ENCODE measurements at places on chromosomes 4 and X.

DNA sequence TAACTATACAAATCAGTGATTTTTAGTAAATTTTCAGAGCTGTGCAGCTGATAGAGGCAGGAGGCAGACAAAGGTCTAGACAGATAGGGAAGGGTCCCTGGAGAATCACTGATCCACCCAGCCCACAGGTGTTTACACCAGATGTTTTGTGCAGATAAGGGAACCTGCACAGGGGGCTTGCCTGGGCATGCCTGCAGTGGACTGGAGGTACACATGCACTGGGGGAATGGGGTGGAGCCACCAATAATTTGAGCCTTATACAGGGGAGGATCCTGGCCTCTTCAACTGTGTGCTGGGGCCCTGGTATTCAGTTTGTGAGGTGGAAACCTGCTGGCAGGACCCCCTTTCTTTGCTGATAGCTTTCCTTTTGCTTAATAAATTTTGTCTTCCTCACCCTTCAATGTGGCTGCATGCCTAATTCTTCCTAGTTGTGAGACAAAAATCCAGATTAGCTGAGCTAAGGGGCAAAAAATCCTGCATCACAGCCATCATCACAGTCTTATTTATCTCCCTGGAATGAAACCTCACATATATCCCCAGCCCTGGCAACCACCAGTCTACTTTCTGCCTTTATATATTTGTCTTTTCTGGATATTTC is 102.8 kb downstream of the KDM6A start:
- no peak for DNase-seq

DNA sequence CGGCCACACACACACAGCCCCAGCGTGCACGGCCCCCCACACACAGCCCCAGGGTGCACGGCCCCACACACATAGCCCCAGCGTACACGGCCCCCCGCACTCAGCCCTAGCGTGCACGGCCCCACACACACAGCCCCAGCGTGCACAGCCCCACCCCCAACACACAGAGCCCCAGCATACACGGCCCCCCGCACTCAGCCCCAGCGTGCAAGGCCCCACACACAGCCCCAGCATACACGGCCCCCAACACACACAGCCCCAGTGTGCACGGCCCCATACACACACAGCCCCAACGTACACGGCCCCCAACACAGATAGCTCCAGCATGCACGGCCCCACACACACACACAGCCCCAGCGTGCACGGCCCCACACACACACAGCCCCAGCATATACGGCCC is 17.6 kb downstream of the GAK start:
- no peak for DNase-seq

- DNase-seq, result no peak
Observed at GRCh38 chr4:16140879-16141249, 57.0 kb upstream of the PROM1 start.

DNA sequence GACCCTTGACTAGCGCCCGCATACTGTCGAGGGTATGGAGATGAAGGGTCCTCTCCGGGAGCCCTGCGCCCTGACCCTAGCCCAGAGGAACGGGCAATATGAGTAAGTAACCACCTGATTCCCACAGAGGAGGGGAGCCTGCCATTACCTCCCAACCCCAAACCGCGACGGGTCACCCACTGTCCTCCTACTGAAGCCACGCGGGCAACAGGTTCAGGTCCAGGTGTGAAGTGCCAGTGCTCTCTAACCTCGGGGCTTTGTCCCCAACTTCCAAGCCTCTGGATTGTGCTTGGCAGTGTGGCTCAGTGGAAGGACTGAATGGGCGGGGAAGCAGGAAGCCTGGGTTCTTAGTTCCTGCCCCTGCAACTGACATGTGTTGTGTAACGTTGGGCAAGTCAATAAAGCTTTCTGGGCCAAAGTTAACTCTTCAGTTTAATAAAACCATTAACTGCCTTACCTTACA is 694 bp downstream of the OCRL start:
- no peak for DNase-seq

DNA sequence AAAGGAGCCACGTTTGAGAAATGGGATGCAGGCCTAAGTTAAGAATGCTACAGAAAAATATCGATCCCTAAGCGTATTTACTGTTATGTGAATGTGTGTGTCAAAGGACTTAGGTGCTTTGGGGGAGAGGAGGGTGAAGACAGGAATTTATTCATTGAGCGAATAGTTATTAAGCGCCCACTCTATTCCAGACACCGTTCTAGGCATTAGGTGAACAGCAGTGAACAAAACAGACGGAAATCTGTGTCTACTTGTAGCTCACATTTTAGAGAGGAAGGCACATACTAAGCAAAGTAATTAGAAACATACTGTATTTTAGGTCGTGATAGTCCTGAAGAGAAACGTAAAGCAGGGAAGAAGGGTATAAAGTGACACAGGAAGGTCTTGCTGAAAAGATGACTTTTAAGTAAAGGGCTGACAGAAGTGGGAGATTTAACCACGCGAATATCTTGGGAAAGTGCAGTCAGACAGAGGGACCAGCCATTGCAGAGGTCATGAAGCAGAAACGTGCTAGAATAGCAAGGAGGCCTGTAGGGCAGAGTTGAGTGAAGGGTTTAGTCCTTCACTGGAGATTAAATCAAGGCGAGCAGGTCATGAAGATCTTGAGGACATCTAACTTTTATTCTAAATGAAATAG is 541 bp downstream of the AIMP1 start:
- no peak for DNase-seq

GRCh38 chr4:55553441-55554201 is 6.9 kb upstream of the CLOCK start:
- peak; percentile 18 for DNase-seq

- DNase-seq, result no peak
Observed at GRCh38 chr4:57043347-57044251, 64.9 kb downstream of the POLR2B start.

- DNase-seq, result no peak
Observed at GRCh38 chr4:158015241-158015640, 157.6 kb downstream of the GASK1B start.

DNA sequence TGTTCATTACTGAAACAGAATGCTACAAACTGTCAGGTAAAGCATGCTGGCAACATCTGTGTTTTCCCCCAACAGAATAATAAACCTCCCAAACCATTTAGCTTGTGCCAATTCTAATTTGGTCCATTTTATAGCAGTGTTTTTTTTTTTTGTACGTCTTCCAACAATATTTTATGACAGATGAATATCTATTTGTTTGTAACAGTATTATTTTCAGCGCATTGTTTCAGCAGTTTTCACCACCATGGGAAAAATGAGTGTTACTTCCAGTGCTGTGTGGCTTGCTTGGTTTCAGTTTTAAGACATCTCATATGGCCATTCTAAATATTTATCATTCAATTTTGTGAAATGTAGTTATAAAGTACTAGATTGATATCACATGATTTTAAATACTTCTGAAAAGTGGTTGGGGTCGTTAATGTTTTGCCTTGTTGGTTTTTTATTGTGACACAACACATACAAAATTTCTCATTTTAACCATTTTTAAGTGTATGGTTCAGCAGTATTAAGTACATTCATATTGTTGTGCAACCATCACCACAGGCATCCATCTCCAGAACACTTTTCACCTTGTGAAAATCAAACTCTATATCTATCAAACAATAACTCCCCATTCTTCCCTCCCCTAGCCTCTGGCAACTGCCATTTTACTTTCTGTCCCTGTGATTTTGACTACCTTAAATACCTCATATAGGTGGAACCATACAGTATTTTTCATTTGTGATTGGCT is 25.6 kb upstream of the TBC1D19 start:
- no peak for DNase-seq

DNA sequence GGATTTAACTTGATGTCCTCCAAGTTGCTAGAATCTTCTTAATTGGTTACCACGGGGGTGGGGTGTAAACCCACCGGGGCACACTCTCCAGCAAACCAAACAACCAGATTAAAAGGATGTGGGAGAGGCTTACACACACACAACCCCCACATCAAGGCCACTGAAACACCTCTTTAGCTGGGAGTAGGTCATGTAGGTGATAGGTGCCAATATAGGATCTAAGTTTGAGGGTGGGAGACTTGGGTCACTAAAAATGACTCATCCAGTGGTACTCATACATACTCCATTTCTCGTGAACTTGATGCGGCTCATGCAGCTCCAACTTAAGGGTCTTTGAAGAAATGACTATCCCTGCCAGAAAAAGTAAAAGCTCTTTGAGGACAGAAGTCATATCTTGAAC is 20.5 kb upstream of the CD40LG start:
- DNase-seq, result peak; percentile 32

- DNase-seq, result no peak
Observed at GRCh38 chrX:150813922-150814321, 84.5 kb downstream of the CD99L2 start.

GRCh38 chr4:188268131-188268908 is 129.1 kb downstream of the TRIML1 start:
- DNase-seq, result no peak

GRCh38 chrX:107678957-107679740 is 50.8 kb downstream of the PRPS1 start:
- peak; percentile 73 for DNase-seq

DNA sequence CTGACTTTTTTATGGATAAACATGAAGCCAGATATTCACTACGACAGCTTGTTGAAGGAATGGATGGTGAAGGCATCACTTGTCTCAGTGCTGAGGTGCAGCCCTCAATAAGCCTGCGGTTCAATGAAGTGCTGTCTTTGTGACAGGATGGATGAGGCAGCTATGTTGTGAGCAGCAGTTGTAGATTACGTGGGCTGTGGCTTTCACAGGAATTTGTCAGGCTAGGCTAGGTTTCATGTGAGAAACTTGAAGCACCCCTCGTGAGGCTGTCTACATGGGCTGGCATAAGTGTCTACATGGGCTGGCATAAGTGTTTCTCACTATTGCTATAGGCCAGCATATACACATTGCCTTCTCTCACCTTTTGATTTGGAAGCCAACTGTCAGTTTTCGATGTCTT is 1050.0 kb downstream of the ADGRL3 start:
- DNase-seq, result no peak

DNA sequence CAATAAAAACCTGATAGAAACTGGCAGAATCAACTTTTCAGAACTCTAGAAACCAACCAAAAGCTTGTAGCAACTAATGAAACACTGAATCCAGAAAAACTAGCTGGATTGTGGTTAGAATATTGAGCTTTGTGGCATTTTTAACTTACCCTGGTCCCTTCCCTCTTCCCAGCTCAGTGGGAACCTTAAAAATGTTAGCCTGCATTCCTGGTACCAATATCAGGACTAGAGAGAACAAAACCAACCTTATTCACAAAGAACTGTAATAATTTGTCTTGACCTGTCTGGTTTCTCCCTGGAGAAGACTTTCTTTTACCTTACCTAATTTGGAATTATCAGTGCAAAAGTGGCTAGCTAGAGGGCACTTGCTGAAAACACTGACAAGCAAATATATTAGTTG is 21.2 kb downstream of the SH3D19 start:
- no peak for DNase-seq

DNA sequence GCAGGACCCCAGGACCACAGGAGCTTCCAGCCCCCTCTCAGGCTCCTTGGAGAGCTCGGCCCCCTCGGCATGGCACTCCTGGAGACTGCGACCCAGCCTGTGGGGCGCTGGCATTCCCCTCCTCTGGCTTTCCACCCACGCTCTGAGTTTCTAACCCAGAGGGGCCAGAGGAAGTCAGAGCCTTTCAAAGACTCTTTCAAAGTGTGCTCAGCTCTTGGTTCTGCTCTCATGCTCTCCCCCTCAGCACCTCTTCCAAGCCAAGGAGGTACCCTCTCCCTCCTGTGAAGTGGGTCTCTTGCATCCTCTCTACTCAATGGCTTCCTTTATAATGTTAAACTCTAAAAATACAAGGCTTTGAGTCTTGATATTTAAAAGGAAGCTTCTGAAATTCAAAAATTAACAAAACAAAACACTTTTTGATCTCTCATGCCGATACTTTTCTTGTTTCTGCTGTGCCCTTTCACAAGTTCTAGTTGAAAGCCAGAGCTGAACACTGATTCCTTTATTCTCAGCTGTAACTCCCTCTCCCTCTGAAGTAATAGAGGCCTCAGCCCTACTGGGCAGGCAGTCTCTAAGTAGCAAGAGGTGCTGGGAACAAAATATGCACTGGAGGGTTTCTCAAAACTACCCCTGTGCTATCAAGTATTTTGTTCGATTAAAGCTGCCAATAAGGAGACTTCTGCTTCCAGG is 82.8 kb downstream of the NAT8L start:
- no peak for DNase-seq

DNA sequence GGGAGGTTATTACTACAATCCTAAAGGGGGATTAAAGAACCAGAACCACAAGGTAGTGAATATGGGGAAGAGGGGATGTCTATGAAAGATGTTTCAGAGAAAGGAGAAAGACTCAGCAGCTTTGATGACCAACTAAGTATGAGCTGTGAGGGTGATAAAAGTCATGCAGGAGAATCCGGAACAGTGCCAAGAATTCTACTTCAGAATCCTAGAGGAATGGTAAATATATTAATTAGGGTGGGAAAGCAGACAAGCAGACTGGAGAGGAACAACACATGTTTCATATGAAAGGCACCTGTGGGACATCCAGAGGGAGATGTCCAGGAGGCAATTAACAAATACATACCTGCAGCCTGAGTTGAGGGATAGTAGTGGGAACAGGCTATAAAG is 642.2 kb upstream of the DIPK2B start:
- DNase-seq, result no peak

GRCh38 chr4:56742080-56742871 is 61.2 kb upstream of the HOPX start:
- no peak for DNase-seq

Data from CD4-positive, alpha-beta T cell treated with Interleukin-6 at 100 ng/mL for 8 hours (primary cell).